ENCODE measurements at places on chromosomes 16 and 17.

DNA sequence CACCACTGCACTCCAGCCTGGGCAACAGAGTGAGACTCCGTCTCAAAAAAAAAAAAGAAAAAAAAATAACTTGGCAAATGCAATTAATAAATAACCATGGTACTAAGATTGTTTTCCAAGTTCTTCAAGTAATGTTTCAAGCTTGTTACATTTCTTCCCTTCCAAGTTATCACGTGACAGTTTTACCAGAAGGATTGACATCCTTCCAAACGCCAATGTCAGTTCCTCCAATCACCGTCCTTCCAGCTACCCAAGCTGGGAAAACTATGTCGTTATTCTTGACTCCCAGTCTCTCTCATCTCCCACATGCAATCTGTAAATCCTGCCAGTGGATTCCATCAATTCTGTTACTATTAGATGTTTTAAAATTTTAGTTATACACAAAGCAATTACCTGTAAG, 3.9 kb upstream of the PHAF1 start:
- DNase-seq = no peak

GRCh38 chr16:72895951-72896350, 152.0 kb downstream of the ZFHX3 start:
- DNase-seq = no peak

DNA sequence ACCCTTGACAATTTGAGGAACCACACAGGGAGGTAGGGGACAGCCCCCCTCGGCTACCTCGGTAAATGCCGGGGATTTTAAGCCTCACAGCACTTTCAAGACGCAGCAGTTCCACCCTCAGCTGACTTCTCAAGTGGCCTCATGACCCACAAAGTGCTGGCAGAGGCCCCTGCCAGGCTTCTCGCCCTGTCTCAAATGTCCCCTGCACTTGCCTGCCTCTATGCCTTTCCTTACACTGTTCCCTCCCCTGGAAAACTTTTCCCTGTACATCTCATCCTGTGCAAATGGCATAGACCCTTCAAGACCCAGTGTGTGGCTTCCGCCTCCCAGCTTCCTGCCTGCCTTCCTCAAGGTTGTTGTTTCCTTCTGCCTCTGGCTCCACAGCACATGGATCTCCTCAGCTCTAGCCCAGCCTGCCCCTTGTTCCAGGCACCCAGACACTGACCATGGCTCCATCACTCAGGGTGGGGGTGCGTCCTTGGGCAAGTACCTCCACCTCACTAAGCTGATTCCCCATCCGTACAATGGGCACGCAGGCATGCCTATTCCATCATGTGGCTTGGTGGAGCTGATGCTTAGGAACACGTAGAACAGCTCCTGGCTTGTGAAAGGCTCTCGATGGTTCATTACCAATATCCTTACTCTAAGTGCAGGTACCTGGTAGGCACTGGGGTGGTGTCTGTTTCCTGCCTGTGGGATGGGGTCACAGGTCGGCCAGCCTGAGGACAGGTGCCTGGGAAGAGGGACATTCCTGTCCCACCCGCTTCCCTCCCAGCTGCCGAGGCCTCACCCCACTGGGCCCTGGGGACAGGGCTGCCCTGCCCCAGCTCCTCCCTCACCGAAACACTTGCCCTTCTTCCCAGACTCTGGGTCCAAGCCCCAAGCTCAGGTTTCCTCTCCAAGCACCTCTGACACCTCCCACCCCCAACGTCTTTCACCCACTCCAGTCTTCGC, 24.0 kb downstream of the MMP15 start:
- DNase-seq = no peak

DNA sequence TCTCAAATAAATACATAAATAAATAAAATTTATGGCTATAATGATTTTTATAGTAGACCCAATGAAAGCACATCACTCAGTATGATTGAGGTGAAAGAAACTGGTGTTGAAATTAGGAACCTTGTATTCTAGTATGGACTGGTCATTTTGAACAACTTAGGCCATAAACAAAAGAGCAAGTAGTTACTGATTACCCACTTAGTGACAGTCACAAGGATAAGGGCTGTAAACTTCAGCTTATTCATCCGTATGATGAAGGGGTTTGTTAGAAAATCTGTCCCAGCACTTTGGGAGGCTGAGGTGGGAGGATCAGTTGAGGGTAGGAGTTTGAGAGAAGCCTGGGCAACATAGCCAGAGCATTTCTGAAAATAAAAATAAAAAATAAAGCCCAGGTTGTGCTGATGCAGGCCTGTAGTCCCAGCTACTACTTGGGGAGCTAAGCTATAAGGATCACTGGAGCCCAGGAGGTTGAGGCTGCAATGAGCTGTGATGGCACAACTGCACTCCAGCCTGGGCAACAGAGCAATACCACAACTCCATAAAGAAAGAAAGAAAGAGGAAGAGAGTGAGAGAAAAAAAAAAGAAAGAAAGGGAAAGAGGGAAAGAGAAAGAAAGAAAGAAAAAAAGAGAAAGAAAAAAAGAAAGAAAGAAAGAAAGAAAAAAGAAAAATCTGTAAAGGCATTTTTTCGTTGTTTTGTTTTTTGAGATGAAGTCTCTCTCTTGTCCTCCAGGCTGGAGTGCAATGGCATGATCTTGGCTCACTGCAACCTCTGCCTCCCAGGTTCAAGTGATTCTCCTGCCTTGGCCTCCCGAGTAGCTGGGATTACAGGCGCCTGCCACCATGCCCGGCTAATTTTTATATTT, 4.2 kb upstream of the SPAG9 start:
- DNase-seq = no peak

- DNase-seq = peak; percentile 39
Observed at GRCh38 chr17:61467416-61468262, 15.4 kb downstream of the TBX4 start.

DNA sequence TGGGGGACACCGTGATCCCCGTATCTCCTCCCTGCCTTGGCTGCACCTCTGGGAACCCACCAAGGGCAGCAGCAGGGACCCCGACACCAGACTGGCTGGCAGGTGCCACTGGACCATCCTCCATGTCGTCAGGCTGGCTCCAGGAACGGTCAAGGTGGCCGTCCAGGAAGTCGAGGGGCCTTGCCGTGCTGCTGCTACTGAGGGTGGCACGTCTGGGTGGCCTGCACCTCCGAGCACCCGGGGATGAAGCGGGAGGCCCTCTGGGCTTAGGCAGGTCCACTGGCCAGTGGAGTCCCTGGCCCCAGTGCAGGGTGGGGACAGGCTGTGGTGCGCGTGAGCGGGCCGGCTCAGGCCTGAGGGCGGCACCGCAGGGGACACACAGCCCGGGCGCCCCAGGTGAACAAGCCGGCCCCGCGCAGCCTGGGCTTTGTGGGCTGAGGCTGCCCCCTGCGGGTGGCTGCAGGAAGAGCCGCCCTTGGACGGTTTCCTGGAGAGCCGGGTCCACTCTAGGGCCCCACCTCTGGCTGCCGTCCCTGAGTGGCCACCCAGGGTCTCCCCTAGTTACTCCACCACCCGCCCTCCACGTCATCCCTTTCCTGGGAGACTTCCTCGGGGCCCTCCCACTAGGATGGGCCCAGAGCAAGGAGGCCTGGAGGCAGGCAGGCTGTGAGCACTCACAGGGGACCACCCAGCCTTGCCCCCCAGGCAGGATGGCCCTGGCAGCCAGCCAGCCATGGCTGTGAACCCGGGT, 42.8 kb upstream of the ZC3H18 start:
- DNase-seq = peak; percentile 43

- DNase-seq = no peak
Observed at GRCh38 chr16:27722892-27723450, 173.0 kb downstream of the KATNIP start.

DNA sequence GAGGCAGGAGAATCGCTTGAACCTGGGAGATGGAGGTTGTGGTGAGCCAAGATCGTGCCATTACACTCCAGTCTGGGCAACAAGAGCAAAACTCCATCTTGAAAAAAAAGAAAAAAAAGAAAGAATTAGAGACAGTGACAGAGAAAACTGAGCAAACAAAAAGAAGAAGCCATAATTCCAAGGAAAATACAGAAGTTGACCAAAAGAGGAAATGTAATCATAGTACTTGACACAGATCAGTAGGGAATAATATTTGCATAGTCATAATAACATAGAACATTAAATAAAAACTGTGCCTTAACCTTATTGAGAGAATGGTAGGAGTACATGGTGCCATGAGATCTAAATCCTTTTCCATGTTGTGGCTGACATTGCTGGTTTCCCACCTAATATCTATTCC, 14.7 kb upstream of the USP31 start:
- no peak for DNase-seq

- peak; percentile 52 for DNase-seq
Observed at GRCh38 chr16:86252596-86252995, 257.7 kb upstream of the FOXF1 start.

DNA sequence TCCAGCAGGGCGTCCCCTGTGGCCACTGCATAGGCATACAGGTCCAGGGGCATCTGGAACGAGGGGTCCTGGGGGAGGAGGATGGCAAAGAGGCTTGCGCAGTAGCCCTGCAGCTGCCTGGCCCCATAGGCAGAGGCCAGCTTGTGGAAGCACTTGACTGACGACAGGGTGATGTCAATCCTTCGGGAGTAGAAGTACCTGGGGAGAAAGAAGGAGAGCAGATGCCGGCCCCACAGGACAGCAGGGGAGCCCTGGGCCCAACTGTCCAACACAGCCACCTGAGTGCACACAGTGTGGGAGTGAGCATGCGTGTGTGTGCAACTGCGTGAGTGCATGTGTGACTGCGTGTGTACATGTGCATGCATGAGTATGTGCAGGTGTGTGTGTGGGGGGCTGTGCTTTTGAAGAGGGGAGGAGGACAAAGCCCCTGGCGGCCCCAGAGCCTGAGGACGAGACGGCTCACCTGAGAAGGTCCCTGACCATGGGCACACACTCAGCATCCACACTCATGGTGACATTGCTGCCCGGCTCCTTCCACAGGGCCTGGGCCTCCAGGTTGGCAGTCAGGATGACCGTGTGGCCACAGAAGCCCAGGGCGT, 7.1 kb downstream of the LGALS3BP start:
- DNase-seq = no peak
